Frontal cortex (tissue), 4 donors: ENCODE measurements at places on chromosomes 1 and 21.

GRCh38 chr1:5239911-5240310 is 585.5 kb downstream of the AJAP1 start:
- DNase-seq: no peak

DNA sequence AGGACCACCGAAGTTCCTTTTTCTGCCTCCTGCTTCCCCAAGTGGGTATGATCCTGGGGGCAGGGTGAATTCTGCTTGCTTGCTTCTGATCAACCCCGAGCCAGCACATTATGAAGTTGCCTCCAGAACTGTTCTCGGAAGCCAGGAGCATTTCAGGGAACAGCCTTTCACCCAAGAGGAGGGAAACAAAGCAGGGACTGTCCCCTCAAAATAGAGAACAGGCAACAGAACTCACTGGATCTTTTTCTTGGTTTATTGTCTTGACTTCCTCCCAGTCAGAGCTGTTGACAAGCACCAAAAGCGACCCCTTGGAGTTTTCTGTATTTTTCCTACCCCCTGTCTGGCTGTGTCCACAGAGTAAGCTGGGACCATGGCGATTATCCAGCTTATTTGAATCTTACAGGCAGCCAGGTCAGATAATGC is 258.3 kb upstream of the SGIP1 start:
- DNase-seq: no peak

- DNase-seq: no peak
These were observed 20.3 kb upstream of the PLCH2 start for GRCh38 chr1:2455757-2456156.

- no peak for DNase-seq
These were observed 43.3 kb downstream of the GPR137B start for GRCh38 chr1:236185687-236186086.

GRCh38 chr1:243959998-243960397 is 91.1 kb upstream of the ZBTB18 start:
- DNase-seq: no peak

GRCh38 chr1:116878804-116879477 is 30.8 kb upstream of the PTGFRN start:
- DNase-seq: no peak

DNA sequence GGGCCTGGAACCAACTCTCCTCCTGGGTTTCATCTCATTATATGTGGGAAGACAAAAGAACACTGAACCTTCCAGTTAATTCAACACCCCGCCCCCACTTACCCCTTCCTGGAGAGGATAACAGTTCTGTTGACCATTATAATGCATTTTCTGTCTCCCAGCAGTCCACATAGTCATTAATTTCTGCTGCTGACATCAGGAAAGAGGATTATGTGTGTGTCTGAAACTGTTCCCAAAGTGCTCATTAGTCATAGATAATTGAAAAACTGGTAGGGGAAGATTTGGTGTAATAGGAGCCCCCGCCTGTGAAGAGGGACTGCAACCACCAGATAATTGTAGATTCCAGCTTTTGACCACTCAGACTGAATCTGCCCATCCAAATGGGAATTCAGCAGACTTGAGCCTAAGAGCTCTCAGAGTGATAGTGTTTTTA is 208.7 kb downstream of the FGGY start:
- DNase-seq: no peak

GRCh38 chr1:68166348-68166747 is 66.0 kb downstream of the WLS start:
- no peak for DNase-seq

DNA sequence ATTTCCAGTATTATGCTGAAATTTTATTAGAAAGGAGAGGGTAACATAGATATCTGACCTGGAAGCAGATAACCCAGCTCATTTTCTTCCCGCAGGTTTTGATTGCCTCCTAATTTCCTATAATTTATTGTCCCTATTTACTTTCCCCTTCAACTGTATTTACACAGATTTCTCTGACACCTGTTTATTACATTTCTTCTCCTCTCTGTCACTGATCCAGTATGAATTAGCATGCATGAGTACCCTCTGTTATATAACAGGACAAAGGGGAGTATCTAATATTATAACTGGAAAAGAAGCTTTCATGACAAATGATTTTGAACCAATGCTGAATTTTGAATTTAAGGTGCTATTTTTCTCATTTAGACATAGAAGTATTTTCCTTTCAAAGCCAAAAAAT is 37.4 kb downstream of the DENND1B start:
- DNase-seq: no peak

- no peak for DNase-seq
These were observed 829 bp downstream of the ALX3 start for GRCh38 chr1:110069404-110070281.

DNA sequence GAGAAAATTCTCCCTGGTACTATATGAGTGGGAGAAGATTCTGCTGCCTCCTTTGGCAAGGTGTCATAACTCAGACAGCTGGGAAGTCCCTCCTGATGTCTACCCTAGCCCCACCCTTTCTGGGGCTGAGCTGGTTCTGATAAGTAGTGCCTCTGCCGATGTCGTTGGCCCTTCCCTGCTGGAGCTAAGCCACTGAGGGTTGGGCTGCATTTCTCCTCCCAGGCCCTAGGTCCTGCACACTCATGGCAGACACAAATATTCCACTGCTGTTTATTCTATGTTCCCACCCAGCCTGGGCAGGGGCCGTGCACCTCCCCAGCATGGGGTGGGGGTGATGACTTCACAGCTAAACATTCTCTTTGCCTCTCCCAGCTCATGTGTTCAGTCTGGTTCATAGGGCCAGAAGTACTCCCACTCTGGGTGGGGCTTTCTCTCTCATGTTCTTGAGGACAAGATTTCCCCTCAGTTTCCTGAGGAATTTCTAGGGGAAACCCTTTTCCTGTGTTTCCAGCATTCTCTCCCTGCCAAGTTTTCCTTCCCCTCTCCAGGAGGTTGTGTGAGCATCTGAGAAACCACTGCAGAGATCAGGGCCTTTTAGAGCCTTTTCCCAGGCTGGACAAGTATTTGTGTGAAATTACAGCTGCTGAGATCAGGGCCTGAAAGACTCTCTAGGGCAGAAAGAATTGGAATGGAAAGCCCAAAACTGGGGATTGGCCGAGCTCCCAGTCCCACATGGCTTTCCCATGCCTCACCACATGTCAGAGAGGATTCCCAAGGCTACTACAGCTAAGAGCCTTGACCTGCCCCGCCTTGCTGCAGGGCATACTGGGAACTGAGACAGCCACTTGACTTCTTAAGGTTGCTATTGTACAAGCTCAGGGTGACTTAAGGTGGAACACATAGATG is 66.2 kb downstream of the ATP2B4 start:
- no peak for DNase-seq

- DNase-seq: no peak
These were observed 28.0 kb upstream of the PLEKHG5 start for GRCh38 chr1:6519491-6519934.

DNA sequence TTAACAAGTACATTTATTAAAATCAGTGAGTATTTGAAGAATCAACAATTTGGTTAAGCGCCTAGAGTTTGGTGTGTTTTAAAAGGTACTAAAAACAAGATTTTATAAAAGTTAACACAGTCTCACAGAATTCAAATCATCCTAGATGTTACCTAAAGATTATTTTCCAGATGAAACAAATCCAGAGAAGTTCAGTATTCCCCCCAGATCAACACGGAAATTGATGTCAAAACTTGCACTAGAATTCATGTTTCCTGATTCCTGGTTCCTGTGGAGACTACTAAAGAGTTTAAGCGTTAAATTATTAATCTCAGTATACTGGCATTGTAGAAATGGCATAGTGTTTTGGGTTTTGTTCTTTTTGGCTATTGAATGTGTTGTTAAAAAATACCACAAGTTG is 1.4 kb downstream of the PTBP2 start:
- peak; percentile 12 for DNase-seq

DNA sequence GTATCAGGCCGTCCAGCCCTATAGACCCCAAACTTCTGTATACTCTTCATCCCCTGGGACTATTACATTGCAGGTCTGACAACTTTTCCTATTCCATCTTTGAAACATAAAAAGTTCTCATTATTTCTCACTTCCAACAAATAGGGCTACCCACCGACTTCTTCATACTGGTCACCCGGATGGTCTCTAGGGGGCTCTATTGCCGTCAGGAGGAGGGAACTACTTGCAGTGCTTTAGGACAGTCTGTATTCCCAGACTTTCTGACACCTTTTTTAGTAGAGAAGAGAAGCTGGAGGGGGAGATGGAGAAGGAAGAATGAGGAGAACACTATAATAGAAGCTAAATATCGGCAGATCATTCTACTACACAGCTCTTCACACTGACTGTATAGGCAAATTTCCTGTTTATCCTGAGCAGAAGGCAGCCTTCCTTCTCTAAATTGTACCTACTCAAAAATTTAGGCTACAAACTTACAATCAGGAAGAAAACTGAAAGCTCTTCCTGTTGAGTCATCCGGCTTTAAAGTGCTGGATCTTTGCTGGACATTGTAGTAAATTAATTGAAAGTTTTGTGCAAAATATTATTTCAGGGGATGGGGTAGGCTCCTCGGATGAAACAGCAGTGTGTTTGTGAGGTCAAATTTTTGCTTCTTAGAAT is 54.6 kb downstream of the CDC7 start:
- DNase-seq: no peak

- no peak for DNase-seq
These were observed 36.6 kb downstream of the RGL1 start for GRCh38 chr1:183841550-183841949.

GRCh38 chr1:20932437-20932977 is 145.4 kb upstream of the HP1BP3 start:
- no peak for DNase-seq

GRCh38 chr1:92791487-92792066 is 6.7 kb upstream of the EVI5 start:
- DNase-seq: no peak

GRCh38 chr1:179047636-179047997 is 21.9 kb downstream of the FAM20B start:
- DNase-seq: no peak

- no peak for DNase-seq
These were observed 330.1 kb upstream of the PBX1 start for GRCh38 chr1:164228928-164229327.

GRCh38 chr1:77642941-77643340 is 39.5 kb downstream of the ZZZ3 start:
- no peak for DNase-seq

DNA sequence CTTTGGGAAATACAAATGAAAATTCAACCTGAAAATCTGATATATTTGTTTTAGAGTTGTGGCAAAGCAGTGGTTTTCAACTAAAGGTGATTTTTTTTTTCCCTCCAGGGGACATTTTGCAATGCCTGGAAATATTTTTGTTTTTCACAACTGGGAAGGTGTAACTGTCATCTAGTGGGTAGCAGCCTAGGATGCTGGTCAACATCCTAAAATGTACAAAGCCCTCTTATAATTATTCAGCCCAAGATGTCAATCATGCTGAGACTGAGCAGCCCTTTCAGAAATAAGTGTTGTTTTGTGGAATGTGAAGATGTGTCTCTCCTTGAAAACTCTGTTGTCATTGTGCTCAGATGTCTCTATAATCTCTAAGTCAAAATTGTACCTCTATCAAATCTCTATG is 95.2 kb upstream of the NCAM2 start:
- DNase-seq: no peak

GRCh38 chr1:52002038-52002917 is 11.8 kb upstream of the RAB3B start:
- DNase-seq: peak; percentile 81

DNA sequence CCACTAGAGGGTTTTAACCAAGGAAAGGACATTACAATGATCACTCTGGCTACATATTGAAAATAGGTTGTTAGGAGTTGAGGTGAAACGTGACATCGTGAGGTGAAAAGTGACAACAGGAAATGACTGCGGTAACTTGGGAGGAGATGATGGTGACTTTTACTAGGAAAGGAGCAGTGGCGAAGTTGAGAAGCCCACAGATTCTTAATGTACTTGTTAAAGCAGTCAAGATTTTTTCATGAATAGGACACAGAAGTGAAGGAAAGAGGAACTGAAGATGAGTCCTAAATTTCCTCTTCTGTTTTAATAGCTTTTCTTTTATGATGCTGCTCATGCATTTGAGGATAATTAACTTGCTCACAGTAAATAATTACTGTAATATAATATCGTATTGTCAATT is 59.5 kb downstream of the OMA1 start:
- DNase-seq: no peak

DNA sequence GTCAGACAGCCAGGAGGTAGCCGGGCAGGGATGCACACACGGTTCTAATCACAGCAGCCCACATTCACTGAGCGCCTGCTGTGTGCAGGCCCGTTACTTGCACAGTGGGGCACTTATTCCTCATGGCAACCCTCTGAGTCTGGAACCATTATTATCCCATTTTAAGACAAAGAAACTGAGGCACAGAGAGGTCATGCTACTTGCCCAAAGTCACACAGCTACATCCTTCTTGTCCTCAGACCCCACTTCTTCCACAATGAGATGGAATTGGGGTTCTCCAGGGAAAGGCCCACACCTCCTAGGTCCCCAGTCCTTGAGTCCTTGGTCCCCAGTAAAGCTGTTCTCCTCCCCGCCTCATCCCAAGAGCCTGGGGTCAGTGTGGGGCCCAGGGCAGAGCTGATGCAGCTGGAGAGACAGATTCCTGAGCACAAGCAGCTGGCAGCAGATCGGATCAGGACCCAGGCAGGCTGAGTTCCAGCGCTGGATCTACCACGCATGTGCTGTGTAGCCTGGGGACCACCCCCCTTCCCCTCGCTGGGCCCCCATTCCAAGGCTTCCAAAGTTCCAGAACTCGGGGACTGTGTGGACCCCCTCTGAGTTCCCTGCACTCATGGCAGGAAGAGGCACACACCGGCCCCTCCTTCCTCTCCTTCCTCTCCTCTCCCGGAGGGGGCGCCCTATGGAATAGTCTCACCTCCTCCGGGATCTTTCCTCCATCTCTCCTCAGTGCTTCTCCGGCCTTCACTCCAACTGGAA is 393.4 kb downstream of the MATN1 start:
- no peak for DNase-seq

- no peak for DNase-seq
These were observed 30.2 kb downstream of the EVA1C start for GRCh38 chr21:32442566-32443318.

- DNase-seq: peak; percentile 57
These were observed 19.2 kb upstream of the EVA1B start for GRCh38 chr1:36342426-36343185.

DNA sequence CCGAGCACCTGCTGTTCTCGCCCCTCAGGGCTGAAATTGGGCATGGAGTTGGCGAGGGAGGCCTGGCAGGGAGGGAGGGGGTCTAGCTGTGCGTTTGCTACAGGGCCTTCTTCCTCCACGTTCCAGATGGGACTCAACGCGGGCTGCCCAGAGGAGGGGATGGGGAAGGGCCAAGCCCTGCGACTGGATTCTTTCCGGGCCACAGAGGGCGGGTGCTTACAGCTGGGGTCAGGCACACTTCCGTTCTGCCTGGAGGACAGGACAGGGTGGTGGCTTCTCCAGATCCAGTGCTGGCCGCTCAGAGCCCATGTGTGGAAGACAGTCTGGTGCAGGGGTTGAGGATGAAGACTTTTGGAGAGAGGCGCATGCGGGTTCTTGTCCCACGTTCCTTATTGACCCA is 90.0 kb downstream of the EDEM3 start:
- no peak for DNase-seq

GRCh38 chr1:116425987-116426386 is 52.9 kb downstream of the ATP1A1 start:
- no peak for DNase-seq
